ENCODE measurements at places on chromosomes 6 and 20. TPM values are rescaled to one million over a fixed set of nuclear protein-coding genes. Genes with fewer than 3 reads are reported as not detected.

GABRR1 gene
- not detected for total RNA-seq

DLK2 gene
- total RNA-seq, result 8.6 TPM

CST7 gene
- total RNA-seq, result not detected

F13A1 gene
- total RNA-seq, result 13.5 TPM

EPB41L1 gene
- 58.7 TPM for total RNA-seq

HLA-DOB gene
- total RNA-seq, result not detected

GRCh38 chr6:388202-388903, 3.2 kb upstream of the IRF4 start:
- no peak for DNase-seq

DNA sequence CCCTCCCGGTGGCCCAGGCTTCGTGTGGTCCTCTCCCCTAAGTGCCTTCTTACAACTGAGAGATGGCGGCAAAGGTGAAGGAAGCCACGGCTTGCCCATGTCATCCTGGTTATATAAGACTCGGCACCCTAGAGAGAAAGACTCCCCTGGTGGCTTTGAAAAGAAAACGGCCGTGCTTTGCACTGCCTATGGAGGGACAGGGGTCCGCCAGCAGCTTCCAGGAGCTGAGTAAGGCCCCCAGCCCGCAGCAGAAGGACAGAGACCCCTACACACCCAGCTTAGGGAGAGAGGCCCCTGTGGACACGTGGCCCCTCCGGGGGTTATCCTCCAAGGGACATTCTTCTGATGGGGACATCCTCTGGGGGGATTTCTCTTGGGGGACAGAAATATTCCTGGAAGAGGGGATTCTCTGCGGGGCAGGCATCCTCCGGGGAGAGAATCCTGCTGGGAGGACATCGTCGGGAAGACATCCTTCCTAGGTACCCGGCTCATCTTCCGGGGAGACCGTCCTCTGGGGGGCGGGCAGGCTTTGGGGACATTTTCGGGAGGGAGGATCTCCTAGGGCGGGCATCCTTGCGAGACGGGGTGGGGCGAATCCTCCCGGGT, 511 bp upstream of the OGFR start:
- no peak for DNase-seq

DNA sequence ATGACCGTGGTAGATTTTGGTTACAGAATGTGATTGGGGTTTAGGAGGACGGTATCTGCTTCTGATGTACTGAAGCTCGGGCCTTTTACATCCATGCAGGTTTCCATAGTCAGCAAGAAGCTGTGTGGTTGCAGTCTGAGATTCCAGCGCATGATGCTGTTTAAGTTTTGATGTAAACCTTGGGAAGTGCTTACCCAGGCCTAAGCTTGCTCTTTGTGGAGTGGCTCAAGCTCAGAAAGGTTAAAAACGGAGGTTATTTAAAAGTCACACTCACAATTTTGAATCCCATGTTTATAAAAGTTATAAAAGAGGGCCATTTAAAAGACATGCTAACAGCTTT, 121.4 kb downstream of the TIAM2 start:
- no peak for DNase-seq

GRCh38 chr6:97656236-97656635, 373.2 kb upstream of the MMS22L start:
- DNase-seq, result no peak

- DNase-seq, result no peak
These were observed 81.5 kb upstream of the BCLAF1 start for GRCh38 chr6:136370988-136371728.

GRCh38 chr6:16805243-16805950, 44.1 kb upstream of the ATXN1 start:
- no peak for DNase-seq

DNA sequence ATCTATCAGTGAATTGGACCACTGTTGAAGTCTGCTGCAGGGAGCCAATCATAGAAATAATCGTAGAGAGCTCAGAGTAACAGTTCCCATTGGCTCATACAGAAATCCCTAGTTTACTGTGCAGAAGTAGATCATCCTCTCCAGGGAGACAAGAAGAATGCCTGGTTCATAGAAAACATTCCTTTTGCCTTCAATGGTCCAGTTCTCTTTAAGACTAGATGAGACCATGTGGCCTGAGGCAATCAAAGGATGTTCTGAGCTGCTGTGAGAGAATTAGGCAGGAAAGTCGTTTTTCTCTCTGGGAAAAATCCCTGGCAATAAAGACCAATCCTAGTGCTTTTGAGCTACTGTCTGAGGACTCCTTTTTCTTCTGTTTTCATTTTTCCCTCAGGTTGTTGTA, 208.4 kb downstream of the CENPW start:
- no peak for DNase-seq

GRCh38 chr6:74187811-74188210, 491.8 kb downstream of the CD109 start:
- no peak for DNase-seq

- DNase-seq, result no peak
These were observed 340.9 kb upstream of the IRAK1BP1 start for GRCh38 chr6:78526432-78526831.

DNA sequence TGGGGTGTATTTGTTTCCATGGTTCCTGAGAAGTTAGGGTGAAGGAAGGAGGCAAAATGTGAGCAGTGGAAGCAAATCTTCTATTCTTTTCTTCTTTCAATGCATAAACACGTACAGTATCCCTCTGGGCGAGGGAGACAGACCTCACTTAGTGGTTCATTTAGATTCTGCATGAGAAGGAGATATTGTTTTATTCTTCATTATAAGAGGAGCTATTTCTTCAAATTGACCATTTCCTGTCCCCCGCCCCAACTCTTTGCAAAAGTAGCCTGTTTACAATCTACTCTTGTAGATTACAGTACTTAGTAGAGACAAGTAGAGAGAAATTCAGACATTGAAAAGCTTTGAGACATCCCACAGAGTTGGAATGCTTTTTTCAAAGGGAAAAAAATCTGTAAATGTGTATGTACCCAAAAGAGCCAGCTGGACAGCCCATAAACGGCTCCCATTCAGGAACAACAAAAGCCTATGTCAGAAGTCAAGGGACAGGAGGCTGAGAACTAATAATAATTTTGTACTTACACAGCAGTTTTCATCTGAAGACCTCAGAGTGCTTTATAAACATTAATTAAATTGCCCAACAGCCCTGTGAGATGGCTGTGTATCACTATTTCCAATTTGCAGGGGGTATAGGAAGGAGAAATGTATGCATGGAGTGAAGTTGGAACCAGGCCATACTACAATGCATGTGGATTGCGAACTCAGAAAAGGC, 23.9 kb downstream of the CD83 start:
- DNase-seq, result no peak

GRCh38 chr6:26536571-26537159, 1.5 kb upstream of the HMGN4 start:
- no peak for DNase-seq

DNA sequence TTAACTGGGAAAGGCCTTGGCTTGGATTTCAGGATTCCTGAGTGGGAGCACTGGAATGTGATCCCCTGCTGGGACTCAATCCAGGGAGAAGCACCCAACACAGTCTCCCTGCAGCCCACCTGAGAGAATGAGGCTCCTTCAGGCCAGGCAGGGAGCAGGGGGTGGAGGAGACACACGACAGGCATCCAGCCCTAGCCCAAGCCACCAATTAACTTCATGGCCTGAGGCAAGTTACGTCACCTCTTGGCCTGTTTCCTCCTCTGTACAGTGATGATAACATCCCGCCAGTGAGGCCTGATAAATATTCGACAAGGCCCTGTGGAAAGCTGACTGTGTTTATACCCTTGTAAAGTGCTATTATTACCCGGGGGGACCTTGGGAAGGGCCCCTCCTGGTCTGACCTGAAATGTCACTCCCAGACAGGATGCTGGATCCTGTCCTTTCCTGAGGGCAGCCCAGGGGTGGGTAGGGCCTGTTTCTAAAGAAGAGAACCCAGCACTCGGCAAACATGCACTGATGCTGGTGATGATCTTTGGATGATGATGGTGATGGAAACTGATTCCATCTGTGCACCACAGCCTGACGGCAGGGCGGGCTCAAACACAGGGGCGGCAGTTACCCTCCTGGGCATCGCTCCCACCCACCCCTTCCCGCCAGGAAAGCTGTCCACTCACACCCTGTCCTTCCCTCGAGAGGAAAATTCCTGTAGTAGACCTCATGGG, 12.4 kb downstream of the FRS3 start:
- DNase-seq, result no peak

- no peak for DNase-seq
These were observed 9.4 kb upstream of the AVP start for GRCh38 chr20:3093861-3094361.

DNA sequence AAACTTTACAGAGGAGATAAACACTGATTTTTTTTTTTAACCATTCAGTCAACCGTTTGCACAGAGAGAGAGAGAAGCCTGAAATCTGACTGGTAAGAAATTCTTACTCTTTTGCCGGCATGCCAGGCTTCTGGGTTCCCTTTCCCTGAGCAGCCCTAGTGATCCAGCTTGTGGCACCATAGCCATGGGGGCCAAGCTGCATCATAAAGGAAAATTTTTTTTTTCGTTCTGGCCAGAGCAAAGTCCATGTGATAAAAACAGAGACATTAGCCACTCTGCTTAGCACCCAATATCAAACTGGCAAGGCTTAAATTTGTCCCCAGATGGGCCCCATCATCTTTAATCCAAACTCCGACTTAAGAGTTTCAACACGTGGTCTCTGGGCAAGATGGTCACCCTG, 44.5 kb downstream of the CEP85L start:
- no peak for DNase-seq

GRCh38 chr20:51434580-51435247, 107.8 kb downstream of the NFATC2 start:
- DNase-seq, result no peak

- DNase-seq, result no peak
These were observed 21.2 kb upstream of the RTF2 start for GRCh38 chr20:56447227-56447626.

DNA sequence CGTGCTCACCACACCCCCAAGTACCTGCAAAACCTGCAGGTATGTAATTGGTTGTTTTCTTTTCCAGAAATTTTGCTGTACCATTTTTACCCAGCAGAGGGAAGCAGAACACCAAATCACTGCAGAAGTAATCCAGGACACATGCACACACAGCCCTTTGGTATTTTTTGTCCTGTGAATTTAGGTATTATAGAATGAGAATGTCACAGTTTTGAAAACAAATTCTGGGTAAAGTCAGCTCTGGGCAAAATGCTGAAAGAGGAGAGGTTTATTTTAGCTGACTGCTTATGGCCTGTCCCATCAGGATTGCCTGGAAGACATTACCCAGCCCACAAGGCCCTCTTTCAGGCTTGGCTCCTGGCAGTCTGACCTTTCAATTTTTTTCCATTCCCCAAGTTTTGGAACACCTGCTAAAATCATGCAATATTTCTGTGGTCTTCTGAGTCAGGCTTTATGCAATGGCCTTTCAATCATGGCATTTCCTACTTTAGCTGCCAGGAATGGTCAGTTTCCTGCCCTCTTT, 3.5 kb upstream of the EFHC1 start:
- DNase-seq, result peak; percentile 42
